CD4-positive, alpha-beta T cell treated with Interleukin-1 beta for 1 hour (primary cell): ENCODE measurements at places on chromosomes 4 and X.

DNA sequence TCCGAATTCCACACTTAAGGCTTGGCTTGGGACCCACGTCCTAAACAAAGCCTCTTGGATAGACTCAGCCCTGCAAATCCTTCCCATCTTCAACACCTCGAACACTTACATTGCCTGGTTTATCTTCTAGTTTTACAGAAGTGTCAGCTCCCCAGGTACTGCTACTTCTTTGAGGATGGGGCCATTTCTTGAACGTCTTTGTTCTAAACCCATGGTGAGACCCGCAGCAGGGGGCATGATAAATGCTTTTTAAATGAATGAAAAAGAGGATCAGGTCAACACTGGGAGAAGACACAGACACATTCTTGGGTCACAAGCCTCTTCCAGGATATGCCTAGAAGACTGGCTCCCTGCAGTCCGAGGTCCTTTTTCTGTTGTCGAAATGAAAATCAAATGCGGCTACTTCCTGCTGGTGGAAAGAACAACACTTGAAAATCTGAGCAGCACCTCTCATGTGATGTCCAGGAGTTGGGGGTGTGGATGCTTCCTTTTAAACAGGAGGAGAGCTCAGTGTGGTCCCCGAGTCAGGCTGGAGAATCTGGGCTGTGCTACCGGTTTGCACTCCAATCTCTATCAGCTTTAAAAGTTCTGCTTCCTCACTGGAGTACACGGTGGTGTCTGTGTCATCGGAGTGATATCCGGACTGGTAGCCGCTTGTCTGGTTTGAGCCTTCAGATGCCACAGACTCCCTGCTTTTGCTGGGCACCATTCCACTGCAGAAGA is 45.8 kb downstream of the KDR start:
- no peak for DNase-seq

GRCh38 chr4:185885075-185885474 is 73.1 kb upstream of the SORBS2 start:
- no peak for DNase-seq

GRCh38 chr4:67134616-67135015 is 410.7 kb downstream of the CENPC start:
- no peak for DNase-seq

DNA sequence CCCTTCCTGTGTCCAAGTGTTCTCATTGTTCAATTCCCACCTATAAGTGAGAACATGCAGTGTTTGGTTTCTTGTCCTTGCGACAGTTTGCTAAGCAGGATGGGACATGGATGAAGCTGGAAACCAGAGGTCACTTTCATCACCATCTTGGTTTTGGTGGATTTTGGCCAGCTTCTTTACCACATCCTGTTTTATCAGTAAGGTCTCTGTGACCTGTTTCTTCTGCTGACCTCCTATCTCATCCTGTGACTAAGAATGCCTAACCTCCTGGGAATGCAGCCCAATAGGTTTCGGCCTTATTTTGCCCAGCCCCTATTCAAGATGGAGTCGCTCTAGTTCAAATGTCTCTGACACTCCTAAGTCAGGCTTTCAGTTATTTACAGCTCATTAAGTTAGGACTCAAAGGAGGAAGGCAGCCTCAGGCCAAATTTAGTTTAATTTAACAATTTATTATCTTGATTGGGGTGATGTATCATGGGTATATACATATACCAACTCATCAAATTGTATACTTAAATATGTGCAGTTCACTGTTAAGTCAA is 169.9 kb upstream of the NDP start:
- DNase-seq, result no peak

DNA sequence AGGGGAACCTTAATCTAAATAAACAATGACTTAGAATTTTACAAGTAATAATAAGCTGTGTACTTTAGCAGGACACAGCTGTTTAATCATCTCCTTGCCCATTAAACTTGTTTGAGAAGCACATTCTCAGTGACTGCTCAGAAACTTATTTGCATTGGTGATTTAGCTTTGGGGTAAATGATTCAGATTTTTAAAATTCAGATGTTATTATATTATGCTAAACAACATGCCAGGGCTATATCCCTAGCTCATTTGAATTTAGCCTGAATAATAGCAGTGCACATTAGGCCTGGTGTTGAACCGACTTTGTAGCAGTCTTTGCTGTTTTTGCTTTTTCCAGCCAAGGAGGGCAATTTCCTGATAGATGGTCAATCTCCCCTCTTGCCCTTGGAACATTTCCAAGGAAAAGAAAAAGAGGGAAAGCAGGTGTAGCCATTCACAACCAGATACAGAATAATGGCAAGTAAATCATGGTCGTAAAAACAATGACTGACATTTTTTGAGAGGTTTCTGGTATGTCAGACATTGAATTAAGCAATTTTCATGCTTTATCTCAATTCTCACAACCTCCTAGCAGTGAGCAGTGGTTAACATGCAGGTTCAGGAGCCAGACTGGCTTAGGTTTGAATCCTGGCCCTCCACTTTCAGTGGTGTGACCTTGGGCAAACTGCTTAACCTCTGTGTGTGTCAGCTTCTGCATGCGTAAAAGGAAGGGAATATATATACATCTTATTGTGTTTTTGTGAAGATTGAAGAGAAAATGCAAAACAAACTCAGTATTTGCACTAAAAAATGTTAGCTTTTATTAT is 16.8 kb downstream of the ARHGEF38 start:
- no peak for DNase-seq

DNA sequence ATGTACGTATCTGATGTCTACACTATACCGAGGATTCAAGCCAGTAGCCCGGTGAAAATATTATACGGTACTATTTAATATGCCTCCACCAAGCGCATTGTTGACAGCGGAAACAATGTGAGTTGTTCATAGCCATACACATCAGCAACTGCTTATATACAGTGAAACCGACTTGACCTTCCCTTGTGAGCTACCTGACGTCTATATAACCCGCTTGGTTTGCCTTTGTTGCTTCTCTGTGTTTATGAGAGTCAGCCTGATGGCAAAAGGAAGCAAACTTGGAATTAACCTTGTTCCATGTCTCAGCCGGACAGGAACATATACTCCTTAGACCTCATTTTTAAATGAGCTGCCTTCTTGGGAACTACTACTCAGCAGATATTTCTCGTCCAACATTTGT is 211.8 kb downstream of the DCTD start:
- no peak for DNase-seq

GRCh38 chr4:75898536-75898935 is 3.7 kb downstream of the PPEF2 start:
- no peak for DNase-seq
